COLO829 (cell line): ENCODE measurements at places on chromosomes 7 and 10.
A peak's percentile ranks its signal among the peaks of the same experiment; 100 is the strongest.

DNA sequence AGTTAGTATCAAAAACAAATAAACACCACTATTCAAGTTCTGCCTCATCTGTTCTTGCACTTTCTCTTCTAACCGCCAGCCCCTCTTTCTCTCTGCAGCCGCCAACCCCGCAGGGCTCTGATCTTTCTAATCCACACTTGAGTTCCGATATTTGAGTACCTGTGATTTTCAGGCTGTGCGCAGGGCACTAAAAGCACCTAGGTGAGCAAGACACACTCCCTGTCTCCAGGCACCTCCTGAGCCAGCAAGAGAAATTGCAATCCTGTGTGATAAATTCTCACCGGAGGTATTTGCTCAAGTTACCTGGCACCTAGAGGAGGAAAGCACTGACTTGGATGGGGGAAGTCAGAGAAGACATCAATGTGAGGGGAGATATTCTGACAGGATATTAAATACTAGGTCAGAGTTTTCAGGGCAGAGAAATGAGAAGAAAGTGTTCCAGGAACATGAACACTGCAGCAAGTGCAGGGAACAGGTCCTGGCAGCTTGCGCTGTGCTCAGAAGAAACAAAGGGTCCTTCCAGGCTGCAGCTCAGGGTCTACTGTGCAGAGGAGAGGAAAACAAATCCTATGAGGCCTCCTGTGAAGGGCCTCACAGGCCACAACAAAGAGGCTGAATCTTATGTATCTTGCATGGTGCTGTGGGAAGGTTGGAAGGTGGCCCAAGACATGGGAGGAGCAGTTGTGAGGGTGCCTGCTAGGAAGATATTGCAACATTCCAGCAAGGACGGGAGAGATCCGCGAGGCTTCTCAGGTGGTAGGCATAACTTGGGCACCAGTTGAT is 568.7 kb upstream of the MGMT start:
- no peak for DNase-seq

DNA sequence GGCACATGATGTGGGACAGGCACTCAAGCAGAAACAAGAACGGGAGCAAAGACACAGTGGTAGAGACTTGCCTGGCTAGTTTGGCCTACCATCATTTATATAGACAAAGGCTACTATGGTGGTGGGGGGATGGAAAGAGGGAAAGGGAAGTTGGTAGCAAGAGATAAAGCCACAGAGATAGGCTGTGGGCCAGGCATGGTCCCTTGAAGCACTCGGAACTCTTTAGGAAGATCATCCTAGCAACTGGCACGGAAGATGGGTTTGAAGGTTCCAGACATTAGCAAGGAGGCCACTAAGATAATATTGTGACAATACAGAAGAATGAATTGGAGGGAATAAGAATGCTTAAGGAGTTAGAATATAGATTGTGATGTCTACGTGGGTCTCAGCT is 319.6 kb downstream of the ELMO1 start:
- DNase-seq, result no peak

DNA sequence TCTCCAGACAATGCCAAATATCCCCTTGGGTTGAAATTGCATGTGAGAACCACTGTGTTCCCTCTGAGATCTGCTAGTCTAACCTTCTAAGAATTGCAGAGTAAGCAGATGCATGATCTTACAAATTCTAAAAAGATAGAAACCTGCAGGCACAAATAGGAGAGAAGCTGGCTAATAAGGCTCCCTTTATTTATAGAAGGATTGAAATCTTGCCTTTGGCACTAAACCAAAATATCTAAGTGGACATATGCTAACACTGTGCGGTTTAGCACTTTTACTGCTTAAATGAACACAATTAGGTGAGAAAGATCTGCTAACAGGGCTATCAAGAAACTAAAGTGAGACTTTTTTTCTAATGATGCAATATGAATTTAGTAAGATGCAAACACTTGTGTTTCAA is 225.5 kb downstream of the DOCK4 start:
- no peak for DNase-seq

DNA sequence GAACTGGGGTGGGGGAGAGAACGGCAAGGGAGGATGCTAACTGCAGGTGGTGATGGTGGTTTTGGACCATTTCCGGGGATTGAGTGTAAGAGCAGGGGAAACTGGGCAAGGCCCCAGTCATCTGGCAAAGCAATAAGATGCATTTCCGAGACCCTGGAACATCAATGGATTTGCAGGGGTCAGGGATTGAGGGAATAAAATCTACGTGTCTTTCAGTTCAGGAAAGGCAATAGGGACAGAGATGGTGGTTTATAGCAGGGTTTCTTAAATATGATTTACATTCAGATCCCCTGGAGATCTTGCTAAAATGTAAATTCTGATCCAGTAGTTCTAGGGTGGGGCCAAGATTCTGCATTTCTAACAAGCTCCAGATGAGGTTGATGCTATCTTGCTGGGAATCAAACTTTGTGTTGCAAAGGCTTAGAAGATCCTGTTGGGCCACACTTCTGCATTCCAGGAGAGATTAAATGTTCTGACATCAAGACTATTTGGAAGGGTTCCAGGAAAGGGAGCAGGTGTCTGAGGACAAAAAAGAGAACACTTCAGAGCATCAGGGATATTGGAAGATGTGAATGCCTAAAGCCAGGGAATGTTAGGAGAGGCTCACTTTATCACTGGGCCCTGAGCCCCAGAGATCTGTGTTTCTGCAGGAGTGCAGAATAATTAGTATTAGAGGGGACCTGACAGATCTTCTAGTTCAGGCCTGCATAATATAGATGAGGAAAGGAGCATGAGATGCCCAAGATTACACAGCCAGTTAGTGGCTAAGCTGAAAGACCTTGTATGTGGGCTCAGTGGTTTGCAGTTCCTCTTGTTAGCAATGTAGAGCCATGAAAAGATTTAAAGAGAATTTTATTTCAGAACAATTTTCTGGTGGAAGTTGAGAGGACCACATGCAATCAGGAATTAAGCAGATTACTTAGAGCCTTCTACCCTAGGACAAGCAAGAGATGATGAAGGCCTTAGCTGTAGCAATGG is 32.4 kb downstream of the BLNK start:
- DNase-seq, result no peak

- no peak for DNase-seq
These were observed 314.3 kb upstream of the ZMIZ1 start for GRCh38 chr10:78754269-78755062.

- DNase-seq, result no peak
These were observed 64.3 kb downstream of the RGS10 start for GRCh38 chr10:119478111-119478802.

GRCh38 chr10:61888744-61889143 is 12.8 kb upstream of the ARID5B start:
- no peak for DNase-seq

DNA sequence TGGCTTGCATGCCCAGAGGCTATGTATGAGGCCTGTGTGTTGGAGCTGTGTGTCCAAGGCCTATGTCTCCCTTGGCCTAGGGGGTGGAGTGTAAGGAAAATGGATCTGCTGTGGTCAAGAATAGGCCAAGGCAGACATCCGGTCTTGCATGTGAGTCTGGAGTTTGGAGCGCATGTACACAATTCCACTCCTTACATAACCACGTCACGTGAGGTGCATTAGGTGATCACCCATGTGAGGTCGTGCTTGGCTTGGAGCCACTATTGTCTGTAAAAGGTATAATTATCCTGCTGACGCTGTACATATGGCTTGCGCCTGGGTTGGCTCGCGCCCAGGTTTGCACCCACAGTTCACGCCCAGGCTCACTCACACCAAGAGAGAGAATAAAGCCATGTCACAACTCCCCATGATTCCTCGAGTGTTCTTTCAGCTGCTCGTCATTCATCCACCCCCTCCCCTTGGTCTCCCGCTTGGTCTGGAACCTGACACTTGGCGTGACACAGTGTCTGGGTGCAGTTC is 105.5 kb downstream of the BICC1 start:
- DNase-seq, result no peak

GRCh38 chr7:55023841-55024505 is 5.2 kb downstream of the EGFR start:
- no peak for DNase-seq

DNA sequence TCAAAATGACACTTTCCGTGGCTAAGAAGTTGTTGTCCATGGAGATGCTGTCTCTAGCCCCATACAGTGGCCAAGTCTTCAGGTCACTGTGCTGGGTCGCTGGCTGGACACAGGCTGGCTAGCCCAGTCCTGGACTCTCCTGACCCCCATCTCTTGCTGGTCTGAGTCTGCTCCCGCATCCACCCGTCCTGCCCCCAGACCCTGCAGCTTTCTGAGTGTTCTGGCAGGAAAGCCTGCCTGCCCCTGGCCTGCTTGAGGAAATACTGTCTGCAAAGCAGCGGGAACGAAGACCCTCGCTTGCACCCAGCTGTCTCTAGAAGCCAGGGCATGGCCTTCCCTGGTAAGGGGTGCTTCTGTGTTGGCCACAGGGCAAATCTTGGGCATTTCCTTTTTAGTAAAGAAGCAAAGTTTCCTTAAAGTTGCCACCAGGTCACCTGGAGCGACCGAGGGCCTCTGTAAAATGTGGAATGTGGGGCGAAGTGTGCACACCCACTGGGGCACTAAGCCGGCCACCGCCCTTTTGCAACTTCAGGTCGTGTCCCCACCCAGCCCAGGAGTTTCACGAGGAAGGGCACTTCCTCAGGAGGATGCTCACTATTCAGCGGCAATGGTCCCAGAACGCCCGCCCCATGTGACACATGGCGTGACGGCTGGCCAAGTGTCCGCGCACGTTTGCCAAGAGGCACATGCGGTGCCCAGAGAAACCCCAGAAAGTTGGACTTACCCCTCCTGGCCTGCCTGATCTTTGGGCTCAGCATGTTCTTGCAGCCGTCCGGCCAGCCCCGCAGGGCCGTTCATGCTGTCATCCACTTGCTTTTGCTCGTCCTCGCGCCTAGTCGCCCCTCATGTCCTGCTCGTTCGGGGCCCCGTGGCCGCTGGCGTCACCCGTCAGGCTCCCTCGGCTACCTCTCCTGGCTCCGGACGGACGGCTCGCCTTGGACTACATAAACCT is 558 bp downstream of the ARHGAP22 start:
- DNase-seq, result no peak

DNA sequence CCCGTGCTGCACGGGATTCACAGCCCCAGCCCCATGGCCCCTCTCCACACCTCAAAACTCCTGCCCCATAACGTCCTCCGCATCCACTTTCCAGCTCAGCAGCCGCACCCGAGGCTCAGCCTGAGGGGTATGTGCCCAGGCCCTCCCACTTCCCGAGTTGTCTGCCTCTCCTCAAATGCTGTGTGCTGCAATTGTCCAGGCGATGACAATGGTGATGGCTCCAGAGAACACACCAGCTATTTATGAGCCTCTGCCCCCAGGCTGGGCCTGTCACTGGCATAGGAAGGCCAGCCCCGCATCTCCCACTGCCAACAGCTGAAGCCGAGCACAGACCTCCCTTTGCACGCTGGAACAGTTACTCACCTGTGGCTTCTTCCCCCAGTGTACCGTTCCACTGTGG is 2.4 kb upstream of the LDB3 start:
- no peak for DNase-seq

GRCh38 chr10:27319752-27320431 is 79.3 kb upstream of the ACBD5 start:
- DNase-seq, result peak; percentile 6
